Activated gamma-delta T cell treated with anti-CD3 and anti-CD28 coated beads, Interleukin-2, amount 50 U/mL, for 16 hours (primary cell): ENCODE measurements at places on chromosomes 5 and 9.

DNA sequence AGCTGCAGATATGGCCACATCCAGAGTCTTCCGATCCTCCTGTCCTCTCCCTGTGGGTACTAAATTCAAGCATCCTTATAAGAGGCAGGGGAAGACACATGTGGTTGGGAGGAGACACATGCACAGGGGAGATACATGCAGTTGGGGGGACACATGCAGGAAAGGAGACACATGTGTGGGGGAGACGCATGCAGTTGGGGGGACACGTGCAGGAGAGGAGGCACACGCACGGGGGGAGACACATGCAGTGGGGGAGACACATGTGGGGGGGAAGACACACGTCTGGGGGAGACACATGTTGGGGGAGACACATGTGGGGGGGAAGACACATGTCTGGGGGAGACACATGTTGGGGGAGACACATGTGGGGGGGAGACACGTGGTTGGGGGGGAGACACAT is 21.2 kb upstream of the OLFM1 start:
- DNase-seq = no peak

DNA sequence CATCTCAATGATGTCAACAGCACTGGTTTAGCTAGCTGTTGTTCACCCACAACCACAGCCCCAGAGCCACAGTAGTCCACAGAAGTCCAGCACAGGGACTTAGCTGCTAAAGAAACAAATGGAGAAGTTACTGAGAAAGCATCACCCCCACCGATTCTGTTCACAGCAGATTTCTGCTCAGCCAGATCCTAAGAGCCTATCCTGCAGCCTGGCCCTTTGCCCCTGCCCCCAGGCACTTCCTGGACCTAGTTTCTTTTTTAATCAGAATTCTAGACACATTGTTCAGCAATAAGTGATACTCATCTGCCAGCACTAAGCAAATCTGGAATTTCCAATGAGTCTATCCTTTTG is 7.4 kb downstream of the B4GALT1 start:
- DNase-seq = no peak

DNA sequence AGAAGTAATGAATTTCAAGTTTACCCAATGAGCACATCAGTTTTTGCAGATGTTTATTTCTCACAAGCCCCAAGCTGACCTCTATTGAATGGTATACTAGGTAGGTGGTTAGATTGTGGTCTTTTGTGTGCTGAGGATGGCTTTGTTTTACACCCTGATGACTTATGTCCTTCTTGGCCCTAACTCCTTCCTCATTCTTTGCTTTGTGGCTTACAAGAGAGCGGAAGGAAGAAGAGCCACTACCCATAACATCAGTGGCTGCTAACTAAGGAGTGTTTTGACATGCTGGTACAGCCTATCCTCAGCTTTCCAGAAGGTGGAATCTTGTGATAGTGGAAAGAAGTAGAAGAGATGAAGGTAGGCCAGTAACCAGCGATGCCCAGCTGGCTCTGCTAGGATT is 85.7 kb upstream of the NTRK2 start:
- DNase-seq = no peak

DNA sequence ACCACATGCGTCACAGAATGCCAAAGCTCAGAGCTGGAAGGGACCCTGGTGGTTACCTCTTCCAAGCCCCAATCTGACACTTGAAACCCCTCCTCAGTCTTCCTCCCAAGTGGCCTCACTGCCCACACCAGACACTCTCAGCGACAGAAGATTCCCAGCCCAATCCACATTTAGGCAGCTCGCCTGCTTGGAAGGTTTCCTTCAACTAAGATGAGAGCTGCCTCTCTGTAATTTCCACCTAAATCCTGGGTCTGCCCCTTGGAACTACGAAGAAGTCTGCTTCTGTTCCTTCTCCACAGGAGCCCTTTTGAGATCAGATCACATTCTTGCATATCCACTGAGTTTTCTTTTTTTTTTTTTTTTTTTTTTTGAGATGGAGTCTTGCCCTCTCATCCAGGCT is 83.7 kb downstream of the PAX5 start:
- DNase-seq = no peak

DNA sequence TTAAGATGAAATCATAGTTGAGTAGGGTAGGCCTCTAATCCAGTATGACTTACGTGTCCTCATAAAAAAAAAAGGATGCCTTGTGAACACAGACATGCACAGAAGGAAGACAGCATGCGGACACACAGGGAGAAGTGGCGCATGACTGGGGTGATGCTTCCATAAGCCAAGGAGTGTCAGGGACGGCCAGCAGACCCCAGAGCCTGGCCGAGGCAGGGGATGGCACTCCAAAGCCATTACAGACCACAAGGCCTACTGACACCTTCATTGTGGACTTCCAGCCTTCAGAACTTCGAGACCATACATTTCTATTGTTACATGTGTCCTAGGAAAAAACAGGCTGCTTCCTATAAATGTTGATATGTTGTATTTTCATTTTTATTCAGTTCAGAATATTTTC is 19.9 kb downstream of the EHMT1 start:
- DNase-seq = no peak

DNA sequence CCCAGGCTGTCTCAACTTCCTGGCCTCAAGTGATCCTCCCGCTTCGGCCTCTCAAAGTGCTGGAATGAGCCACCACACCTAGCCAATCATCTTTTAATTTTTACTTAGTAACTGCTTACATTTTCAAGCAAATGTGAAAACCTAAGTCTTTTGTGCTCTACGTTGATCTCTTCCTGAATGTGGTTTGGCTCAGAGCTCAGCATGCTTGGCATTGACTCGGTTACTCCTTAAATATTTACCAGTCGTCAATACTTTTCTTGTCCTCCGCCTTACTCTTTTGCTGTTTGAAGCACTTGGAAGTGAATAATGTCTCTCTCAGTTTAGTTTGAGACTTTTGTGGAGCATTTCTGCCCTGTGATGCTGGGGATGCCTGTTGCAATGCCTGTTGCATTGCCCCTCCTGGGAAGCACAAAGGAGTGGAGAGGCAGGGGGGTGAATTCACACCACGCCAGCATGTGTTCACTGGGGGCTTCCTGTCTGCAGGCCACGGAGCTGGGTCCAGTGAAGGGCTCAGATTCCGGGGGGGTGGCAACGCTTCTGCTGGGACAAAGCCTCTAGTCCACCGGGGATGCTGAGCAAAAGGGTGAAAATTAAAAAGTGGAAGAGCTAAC is 13.1 kb upstream of the TENT4A start:
- no peak for DNase-seq

- DNase-seq = no peak
These were observed 87.4 kb upstream of the FER start for GRCh38 chr5:108660291-108660690.

GRCh38 chr5:151745071-151745705 is 13.2 kb downstream of the ATOX1 start:
- DNase-seq = peak; percentile 21

DNA sequence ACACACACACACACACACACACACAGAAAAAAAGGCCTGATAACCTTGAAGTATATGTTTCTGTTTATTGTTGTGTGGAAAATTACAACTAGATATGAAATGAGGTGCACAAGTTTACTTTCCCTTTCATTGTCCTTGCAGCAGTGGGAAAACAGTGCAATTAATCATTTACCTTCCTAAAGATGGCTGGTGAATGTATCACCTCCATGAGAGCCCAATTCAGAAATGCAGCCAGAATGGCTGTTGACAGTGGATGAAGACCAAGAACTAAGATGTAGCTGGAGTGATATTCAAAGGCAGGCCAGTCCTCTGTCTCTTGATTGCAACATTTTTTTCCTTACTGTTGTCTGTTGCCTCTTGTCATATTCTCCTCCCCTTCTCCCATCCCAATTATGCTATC is 49.6 kb upstream of the EIF4EBP3 start:
- DNase-seq = no peak

DNA sequence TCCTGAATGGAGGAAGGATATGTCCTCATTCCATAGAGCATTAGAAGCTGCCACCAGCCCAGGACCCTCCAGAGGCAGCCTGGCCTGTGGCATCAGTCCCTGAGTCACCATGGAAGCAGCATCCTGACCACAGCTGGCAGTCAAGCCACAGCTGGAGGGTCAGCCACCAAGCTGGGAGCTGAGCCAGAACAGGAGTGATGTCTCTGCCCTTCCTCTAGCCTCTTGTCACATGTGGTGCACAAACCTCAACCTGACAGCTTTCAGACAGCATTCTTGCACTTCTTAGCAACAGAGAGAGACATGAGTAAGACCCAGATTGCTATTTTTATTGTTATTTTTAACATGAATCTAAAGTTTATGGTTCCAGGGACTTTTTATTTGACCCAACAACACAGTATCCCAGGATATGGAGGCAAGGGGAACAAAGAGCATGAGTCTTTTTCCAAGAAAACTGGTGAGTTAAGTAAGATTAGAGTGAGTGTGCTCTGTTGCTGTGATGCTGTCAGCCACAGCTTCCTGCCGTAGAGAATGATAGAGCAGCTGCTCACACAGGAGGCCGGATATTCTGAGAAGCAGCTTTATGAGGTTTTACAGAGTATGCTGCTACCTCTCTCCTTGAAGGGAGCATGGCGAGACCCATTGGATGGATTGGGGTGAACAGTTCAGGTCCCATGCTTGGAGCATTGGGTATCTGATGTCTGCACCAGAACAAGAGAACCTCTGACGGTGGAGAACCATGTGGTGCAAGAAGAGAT is 13.0 kb upstream of the CYFIP2 start:
- peak; percentile 45 for DNase-seq

DNA sequence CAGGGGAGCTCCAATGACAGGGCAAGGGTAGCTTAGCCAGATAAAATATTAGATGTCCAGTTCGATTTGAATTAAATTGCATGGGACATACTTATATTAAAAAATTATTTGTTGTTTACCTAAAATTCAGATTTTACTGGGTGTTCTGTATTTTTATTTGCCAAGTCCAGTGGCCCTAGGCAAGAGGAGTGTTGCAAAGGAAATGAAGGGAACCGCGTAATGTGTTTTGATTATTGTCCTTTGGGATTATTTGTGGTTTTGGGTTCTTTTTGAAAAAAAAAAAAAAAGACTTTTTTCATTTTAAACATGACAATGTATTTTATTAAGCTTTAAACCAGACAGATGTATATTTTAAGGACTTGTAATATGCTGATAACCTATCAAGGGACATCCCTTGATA is 179.3 kb downstream of the C9orf152 start:
- no peak for DNase-seq

GRCh38 chr5:64505769-64506566 is at the start of gene RGS7BP:
TSS of gene RGS7BP (plus strand) at chr5:64506015. CDS start at chr5:64506625, 610 bp downstream.
- DNase-seq = no peak

- DNase-seq = no peak
These were observed 51.4 kb downstream of the TRIP13 start for GRCh38 chr5:943918-944620.

GRCh38 chr9:129895376-129896268 is 60.4 kb downstream of the USP20 start:
- no peak for DNase-seq

- DNase-seq = no peak
These were observed 257.1 kb downstream of the FBXL7 start for GRCh38 chr5:15757103-15757502.

DNA sequence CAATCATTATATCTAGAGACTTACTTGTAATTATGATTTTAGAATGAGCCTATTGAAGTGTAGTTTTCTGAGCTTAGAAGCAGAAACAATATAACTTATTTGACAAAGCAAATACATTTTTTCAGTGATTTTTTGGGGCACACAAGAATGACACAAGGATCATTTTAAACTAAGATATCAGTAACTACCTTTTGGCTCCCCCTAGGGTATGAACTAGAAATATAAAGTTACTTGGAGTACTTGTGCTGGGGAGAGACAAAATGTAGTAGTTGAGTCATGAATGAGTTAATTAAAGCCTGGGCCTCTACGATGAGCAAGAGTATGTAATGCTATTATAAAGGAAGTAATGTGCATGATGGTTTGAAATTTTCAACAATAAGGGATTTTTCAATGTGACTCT is 1244.1 kb upstream of the ACO1 start:
- no peak for DNase-seq

GRCh38 chr5:173302546-173303155 is 25.6 kb downstream of the STC2 start:
- no peak for DNase-seq

DNA sequence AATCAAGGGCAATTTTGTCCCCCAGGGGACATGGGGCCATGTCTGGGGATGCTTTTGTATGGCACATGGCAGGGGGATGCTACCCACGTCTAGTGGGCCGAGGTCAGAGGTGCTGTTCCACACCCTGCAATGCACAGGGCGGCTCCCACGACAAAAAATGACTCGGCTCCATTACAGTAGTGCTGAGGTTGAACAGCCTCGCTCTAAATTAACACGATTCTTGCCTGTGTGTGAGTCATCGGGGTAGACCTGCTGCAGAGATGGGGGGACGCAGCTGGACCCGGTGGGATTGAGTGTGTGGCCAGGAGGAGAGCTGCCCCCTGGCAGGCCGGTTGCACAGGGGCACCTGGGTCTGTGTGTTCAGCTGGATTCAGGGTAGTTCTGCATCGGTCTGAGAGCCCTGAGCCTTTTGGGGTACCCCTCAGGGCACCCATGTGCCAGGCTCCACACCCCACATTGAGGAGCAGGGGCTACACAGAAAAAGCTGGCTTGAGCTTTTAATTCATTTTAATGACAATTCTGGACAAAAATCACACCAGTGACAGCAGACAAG is 20.0 kb upstream of the COL5A1 start:
- no peak for DNase-seq

GRCh38 chr5:96016216-96016615 is 54.6 kb upstream of the ELL2 start:
- DNase-seq = no peak

DNA sequence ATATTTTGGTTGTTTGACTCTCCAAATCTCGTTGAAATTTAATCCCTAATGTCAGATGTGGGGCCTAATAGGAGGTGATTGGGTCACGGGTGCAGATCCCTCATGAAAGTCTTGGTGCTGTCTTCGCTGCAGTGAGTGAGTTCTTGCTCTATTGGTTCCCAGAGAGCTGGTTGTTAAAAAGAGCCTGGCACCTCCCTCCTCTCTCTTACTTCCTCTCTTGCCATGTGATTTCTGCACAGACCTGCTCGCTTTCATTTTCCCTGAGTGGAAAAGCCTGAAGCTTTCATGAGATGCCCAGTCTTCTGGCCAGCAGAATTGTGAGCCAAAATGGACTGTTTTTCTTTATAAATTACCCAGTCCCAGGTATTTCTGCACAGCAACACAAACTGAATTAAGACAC is 221.6 kb downstream of the MAT2B start:
- DNase-seq = no peak

DNA sequence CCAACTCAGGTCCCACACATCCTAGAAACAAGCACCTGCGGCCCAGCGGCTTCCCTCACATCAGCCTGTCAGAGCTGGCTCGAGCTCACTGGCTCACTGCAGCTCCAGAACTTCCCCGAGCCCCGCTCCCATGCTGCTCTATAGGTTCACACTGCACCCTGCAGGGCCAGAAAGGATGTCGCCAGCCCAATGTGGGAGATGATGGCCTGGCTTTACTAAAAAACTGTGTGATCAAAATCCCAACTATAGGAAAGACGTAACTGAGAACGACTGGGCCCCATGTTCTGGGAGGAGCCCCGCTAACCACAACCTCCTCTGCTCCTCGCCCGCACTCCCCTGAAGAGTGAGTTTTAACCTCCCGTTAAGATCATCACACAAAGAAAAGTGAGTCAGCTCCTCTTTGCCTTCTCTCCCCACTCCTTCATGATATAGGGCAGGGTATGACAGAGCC is 4.6 kb downstream of the SURF4 start:
- peak; percentile 57 for DNase-seq

GRCh38 chr9:87605676-87606075 is 108.0 kb downstream of the DAPK1 start:
- DNase-seq = no peak

GRCh38 chr9:137064027-137064879 is 6.1 kb downstream of the SAPCD2 start:
- DNase-seq = no peak

- no peak for DNase-seq
These were observed 266.5 kb upstream of the ADAMTS16 start for GRCh38 chr5:4873652-4874051.

- DNase-seq = no peak
These were observed 26.8 kb upstream of the LHX2 start for GRCh38 chr9:123984802-123985201.
